ENCODE measurements at places on chromosomes 13 and 19.

- DNase-seq: no peak
Observed at GRCh38 chr13:95710313-95710712, 33.4 kb downstream of the DNAJC3 start.

- no peak for DNase-seq
Observed at GRCh38 chr13:48750588-48751383, 97.1 kb downstream of the CYSLTR2 start.

GRCh38 chr19:585551-586110 is 4.0 kb upstream of the HCN2 start:
- no peak for DNase-seq

DNA sequence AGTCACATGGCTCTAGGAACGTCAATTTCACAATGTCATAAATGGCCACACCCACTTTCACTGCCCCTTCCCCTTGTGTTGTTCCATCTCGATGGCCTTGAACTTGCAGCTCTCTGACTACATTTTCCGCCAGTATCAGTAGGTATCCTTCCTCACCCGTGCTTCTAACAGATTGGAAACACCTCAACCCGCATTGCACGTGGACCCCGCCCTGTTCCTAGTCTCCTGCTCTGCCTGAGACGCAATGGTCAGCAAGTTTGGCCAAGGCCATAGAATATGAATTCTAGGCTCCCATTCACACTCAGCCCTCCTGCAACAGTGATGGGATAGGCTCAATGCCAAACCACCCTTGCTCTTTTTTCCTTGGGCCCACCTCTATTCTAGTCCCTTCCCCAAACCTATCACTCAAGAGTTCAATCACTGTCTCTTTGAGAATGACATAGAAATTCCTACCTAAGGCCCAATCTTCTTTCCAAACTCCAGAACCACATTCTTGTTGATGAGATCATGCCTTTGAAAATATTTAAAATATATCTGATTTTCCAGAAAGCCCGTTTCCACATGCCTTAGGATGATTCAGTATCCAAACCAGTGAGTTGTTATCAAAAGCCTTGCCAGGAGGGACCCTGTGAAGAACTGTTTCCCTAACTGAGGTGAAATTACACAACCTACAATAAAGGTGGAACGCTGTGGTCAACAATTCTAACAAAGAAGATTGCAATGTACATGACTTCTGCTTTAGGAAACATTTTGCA is 334.6 kb downstream of the MYO16 start:
- DNase-seq: no peak

DNA sequence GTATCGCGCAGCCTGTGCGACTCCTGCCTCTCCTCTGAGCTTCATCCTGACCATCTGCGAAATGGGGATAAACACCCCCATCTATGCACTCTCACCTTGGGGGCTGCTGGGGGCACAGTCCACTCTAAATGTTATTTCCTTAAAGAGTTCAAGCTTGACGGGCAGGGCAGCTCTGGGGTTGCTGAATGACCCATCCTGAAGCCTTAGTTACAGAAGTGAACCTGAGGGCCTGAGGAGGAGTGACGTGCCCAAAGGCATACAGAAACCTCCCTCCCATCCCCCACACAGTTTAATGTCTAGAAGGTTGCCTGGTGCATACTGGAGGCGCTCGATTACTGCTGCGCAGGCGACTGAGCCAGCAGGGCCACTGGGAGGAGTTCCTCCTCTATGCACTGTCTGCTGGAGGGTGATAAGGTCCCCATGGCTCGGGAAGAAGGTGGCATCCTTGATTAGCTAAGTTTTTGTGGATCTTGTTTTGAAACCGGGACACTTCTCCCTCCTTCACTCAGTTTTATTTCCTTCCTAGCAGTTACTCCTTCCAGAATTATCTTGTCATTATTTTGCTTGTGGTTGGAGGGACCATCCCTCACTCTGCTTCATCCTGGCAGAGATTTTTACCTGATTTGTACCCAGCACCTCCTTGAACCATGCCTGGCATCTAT is 572 bp upstream of the FKBP8 start:
- DNase-seq: peak; percentile 76

- no peak for DNase-seq
Observed at GRCh38 chr13:108166078-108166477, 49.3 kb downstream of the LIG4 start.

GRCh38 chr19:2239771-2240770 is 3.4 kb downstream of the SF3A2 start:
- DNase-seq: peak; percentile 76

GRCh38 chr13:23870356-23871140 is 18.7 kb downstream of the MIPEP start:
- DNase-seq: no peak

DNA sequence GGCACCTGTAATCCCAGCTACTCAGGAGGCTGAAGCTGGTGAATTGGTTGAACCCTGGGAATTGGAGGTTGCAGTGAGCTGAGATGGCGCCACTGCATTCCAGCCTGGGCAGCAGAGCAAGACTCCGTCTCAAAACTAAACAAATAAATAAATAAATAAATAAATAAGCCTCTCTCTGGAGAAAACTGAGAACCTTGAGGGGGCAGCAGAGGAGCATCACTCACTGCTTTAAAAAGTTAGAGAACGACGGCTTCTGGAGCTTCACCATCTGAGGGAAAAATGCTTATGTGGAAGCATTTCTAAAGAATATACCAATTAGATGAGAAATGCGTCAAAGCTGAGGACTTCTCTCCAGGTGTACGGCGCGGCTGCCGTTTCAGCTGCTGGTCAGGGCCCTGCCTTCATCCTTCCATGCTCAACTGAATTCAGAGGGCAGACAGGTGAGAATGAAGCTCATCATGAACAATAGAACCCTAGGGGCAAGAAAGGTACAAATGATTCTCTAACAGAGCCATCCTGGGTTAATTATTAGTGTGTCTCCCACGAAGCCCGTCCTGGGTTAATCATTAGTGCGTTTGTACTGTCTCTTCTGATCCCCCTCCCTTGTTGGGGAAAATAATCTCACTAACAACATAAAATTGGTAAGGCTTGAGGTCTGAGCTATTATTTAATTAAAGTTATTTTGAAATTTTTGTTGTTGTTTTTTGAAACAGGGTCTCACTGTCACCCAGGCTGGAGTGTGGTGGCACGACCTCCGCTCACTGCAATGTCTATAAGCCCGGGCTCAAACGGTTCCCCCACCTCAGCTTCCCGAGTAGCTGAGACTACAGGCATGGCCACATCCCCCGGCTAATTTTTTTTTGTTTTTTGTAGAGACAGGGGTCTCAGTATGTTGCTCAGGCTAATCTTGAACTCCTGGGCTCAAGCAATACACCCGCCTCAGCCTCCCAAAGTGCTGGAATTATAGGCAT is 80.1 kb downstream of the IPO5 start:
- DNase-seq: peak; percentile 18

- DNase-seq: peak; percentile 94
Observed at GRCh38 chr19:33143897-33144405, 12.0 kb downstream of the WDR88 start.

DNA sequence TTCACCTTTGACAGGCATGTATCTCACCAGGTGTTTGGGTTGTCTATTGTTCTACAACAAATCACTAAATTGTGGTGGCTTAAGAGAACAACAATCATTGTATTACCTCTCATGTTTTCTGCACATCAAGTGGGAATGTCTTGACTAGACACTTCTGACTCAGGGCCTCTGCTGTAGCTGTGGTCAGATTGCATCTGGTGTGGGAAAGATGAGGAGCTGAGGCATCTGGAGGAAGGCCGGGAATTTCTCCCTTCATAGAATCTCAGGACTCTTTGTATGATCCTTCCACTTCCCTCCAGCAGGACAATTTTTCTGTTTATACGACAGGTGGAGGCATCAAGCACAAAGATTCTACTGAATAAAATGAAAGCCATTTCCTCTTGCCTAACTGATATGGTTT is 511.8 kb upstream of the NBEA start:
- DNase-seq: no peak

GRCh38 chr19:33674626-33675367 is 53.0 kb downstream of the CHST8 start:
- no peak for DNase-seq

GRCh38 chr13:89361909-89362308 is 1690.7 kb downstream of the SLITRK5 start:
- DNase-seq: no peak

DNA sequence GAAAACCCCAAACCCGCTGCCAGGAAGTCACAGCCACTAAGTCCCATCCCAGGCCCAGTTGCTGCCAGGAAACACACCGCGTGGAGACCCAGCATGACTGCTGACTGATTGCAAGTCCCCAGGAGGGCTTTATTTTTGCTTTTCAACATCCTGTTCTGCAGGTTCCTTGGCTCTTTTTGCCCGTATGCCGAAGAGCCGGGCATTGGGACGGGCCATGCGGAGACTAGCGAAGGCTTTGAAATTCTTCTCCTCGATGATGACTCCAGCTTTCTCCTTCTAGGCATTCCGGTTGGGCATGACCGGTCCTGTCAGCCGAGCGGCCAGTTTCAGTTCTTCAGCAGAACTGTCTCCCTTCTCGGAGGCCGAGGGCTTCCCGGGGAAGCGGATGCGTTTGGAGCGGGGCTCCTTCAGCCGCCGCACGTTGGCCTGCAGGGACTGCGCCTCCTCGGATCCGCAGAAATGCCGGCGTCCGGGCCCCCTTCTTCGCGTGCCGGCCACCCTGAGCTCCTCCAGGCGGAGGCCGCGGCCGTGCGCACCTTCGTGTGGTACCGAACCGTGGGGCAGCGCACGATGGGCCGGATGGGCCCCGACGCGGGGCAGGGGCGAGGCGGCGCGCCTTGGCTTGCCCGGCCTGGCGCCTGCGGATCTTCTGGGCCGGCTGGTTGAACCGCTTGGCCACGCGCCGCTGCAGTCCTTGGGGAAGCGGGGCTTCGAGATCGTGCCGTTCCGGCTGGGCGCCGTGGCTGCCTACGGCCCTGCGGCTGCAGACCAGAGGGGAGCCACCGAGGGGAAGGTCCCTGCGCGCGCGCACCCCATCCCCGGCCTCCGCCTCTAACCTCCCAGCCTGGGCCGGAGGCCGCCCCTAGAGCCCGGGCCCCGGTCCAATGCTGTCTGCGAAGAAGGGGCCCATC is 15.2 kb downstream of the ZSCAN5C start:
- DNase-seq: no peak

DNA sequence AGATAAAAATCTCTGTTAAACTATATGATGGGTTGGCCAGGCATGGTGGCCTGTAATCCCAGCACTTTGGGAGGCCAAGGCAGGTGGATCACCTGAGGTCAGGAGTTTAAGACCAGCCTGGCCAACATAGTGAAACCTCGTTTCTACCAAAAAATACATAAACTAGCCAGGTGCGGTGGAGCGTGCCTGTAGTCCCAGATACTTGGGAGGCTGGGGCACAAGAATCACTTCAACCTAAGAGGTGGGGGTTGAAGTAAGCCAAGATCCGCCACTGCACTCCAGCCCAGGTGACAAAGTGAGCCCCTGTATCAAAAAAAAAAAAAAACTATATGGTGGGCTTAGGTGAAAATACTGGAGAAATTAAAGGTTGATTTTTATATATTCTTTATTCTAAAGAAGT is 11.3 kb downstream of the TBC1D4 start:
- no peak for DNase-seq

- peak; percentile 19 for DNase-seq
Observed at GRCh38 chr19:48553676-48554384, 1.9 kb downstream of the SULT2B1 start.

- no peak for DNase-seq
Observed at GRCh38 chr19:12668932-12669269, 2.3 kb downstream of the WDR83 start.

Measured in KBM-7 (cell line).